K562 (cell line): ENCODE measurements at places on chromosomes 12 and 14. TPM values are rescaled to one million over a fixed set of nuclear protein-coding genes. Genes with fewer than 3 reads are reported as not detected.

DNA sequence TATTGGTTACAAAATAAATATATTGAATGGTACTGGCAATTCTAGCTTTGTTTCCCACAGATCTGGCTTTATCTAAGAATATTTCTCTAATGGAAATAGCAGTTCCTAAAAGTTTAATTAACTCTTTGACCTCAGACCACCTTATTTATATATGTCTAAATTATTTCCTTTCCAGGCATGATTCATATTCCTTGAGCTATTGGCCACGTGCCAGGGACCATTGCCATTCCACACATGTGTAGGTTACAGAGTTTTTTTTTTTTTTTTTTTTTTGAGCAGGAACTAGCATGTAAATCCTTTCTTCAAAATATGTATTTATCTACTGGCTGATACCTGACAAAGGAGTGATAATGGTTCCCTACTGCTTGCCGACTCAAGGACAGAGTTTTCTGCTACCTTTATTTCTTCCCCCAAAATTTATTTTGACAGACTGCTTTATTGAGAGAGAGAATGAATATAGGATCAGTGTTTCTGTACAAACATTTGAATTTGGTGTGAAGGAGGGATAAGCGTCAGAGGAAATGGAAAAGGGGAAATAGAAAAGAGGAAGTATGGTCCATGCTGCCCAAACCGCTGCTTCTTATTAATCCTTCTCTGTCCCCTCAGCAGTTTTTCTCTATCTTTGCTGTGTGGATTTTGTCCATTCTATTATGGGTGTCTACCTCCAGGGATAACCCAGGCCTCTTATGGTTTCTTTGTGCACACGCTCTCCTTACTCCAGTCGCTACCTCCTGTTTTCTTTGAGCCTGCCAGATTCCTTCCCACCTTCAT is 36.4 kb downstream of the PDE3A start:
- no peak for DNase-seq

- no peak for DNase-seq
Measured at GRCh38 chr14:36518586-36519430, 1.2 kb downstream of the NKX2-1 start.

The TAS2R46 gene
- 0.47 and 0.74 TPM in 2 replicates for total RNA-seq

DNA sequence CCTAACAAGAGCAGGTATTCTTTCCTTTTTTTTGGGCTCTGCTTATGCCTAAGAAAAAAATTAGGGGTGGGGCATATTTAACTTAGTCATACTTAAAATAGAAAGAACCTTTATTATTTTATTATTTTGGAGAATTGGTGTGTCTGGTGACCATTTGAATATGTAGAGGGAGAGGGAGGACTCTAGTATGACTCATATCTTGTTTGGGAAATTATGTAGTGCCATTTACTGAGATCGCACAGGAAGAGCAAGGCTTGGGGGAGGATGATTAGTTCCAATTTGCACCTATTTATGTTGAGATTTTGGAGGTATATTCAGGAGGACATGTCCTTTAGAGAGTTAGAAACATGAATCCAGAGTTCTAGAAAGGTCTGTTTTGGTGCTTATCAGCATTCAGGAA is 9.9 kb downstream of the ZNF410 start:
- no peak for DNase-seq

DNA sequence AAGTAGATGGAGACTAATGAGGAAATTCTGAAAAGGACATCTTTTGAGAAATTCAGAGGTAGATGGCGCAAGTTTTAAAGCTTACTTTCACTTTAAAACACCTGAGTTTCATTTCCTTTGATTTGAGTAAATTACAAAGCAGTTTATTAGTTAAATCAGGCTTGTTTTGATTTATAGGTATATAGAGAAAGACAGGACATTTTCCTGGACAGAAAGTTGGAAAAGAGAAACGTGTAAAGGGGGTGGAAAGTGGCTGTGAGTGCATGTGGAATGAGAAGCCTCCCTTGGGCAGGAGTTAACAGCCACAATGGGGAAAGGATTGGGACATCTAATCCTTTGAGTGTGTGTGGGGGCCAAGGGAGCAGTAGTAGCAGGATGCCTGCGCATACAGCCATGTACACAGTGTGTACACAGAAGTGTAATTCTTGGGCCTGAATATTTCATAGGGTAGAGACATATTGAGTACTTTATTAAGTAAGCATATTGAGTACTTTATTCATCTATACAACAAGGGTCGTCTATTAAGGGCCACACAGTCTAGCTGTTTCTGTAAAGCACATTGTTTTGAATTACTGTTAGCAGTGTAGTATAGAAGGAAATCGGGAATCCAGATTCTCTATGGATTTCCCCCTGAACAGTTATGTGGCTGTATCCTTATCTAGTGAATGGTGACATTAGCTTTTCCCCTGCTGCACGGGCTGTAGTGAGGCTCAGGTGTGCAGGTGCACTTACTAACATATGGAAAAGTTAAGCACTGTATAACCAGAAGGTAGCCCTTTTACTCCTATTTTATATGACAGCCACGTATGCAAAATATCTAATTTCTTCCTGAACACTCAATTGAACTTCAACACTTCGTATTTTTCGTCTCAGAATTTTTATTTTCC is 19.1 kb downstream of the MARK3 start:
- no peak for DNase-seq

- DNase-seq = no peak
Measured at GRCh38 chr14:88895116-88895515, 70.7 kb downstream of the TTC8 start.

DNA sequence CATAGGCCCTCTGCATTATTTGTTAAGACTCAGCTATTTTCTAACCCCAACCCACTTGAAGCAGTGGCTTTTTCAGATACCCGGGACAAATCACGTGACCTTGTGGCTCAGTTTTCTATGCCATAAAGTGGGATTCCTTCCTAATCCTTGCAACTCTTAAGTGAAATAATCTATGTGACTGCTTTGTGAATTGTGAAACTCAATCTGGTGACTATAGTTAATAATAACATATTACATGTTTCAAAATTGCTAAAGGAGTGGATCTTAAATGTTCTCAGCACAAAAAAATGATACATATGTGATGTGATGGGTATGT is 17.3 kb downstream of the EML1 start:
- no peak for DNase-seq

The GZMB gene
- total RNA-seq = 0.95 and 1.2 TPM in 2 replicates

- no peak for DNase-seq
Measured at GRCh38 chr14:51382506-51382905, 142.5 kb downstream of the TMX1 start.

The OVCH1 gene
- total RNA-seq = not detected in 2 replicates

GRCh38 chr14:51225751-51226150 is 14.3 kb upstream of the TMX1 start:
- no peak for DNase-seq

DNA sequence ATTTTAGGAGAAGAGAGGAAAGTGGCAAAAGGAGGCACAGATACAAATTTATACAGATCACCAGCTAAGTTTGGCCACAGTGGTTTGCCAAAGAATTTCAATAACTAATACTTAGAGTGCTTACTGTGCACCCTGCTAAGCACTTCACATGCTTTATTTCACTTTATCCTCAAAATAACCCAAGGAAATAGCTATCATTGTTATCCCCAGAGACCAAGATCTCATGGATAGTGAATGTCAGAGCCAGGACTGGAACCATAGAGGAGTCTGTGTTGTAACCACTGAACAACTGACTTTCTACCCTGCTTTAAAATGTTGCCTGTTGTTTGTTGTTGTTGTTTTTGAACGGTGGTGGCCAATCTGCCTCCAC is 1.3 kb upstream of the TCP11L2 start:
- DNase-seq = no peak

- no peak for DNase-seq
Measured at GRCh38 chr12:77357655-77358054, 292.3 kb upstream of the E2F7 start.

DNA sequence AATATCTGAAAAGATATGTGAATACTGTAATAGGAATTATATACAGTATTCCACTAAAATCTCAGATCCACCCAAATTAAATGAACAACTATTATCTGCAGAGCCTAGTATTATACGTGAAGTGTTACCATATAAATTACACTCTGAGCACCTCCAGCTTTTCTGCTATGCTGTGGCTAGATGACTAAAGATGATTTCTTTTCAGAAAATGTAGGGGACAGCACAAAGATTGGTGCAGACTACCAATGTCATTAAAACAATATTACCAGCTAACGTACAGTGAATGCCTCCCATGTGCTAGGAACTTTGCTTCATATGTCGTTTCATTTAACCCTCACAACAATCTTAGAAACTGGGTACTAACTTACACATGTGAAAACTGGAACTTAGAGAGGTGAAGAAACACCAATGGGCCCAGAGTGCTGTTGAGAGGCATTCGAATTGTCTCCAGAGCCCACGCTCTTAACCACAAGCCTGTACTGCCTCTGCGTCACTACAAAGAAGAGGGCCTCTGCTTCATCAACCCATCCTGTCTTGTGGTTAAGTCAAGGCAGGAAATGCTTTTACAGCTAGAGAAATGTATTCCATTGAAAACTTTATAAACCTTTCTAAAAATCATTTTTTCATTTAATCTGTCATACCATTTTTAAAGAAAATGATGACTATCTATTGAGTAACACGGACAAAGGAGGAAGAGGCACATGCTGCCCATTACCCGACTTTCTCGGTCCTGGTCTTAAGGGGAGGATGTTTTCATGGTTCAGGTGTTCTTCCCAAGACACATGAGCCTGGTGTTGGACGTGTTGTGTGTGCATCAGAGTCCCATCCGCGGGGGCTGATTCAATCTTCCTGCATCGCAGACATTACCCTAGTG is 1.3 kb downstream of the GPR65 start:
- no peak for DNase-seq

DNA sequence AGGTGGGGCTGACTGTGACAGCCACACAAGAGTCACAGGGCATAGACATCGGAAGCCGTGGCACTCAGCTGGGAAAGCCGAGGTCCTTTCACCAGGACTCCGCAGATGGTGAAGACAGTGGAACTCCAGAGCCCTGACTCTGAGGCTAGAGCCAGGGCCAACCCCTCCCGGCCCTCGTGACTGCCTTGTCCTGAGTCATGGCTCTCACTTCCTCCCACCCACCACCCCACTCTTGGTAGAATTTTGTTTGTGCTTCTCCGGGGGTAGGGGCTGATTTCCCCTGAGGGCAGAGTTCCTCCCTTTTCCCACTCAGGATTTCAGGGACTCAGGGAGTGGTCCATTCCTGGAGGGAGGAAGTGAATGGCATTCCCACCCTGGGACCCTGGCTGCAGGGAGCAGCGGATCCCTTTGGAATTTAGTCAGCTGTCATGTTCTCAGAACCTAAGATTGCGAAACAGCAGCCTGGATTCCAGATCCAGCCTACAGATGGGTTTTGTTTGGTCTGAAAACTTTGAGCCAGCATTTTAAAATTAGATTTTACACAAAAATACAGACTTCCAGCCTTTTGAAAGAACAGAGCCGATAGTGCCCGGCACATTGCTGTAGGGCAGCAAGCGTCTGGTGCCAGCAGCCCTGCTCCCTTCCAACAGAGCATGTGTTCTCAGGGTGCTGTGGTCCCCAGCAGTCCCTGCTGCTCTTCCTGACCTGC is 50.7 kb downstream of the TPCN1 start:
- peak; percentile 50 for DNase-seq

The KRT78 gene
- total RNA-seq = not detected in 2 replicates

The C12orf42 gene
- total RNA-seq = not detected in 2 replicates

The IL23A gene
- total RNA-seq = 9.6 and 12.5 TPM in 2 replicates

DNA sequence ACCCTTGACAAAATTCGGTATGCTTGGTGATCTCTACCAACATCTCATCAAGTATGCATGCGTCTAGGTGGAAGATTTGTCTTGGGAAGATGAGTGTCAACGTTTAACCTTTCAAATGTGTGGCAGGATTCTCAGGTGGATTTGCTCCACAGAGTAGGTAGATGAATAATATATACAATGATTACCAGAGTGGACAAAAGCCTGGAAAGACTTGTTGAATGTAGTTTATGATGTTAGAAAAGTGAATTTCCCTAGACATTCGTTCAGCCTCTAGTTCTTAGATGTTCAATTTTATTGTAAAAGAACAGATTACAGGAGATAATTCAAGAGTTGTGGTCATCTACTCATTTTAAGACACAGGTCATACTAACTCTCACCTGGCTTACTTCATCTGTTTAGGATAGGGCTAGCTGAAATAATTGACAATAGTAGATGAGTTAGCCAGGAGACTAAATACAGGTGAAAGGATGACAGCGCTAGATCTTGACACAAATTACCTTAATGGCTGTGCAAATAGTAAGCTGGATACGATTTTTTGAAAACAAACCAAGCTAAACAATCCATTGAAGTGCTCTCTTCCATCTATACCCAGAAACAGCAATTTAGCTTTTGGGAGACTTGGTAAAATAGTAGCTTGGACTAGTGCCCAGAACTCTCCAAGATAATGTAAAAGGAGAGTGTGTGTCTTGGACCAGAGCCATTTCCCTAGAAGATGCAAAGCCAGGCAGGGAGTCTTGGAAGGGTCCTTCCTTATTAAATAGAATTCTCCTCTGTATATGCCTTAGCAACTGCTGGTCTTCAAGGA is 168.0 kb downstream of the DACT1 start:
- no peak for DNase-seq

The EGLN3 gene
- total RNA-seq = 11.5 and 13.0 TPM in 2 replicates

DNA sequence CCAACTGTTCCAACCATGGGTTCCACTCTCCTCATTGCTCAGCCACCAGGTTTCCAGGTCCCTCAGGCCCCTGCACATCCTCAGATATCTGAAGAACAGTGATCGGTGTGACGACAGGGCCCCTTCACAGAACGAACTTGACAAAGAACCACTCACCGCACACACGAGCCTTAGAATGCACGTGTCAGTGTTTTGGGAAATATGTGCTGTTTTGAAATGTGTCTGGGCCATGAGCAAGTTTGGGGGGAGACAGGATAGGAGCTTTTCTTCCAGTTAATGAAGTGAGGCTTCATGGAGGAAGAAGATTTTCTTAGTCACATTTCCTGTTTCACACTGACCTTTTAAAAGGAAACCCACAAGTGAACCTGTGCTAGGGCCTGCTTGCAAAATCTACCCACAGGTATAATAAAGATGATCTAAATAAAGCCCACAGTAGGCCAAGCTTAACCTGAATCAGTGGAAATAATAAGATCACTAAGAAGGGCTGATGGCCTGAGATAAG is 58.6 kb downstream of the ZFP36L1 start:
- no peak for DNase-seq

The SLC10A1 gene
- not detected in 2 replicates for total RNA-seq

The EML5 gene
- 0.18 and 0.22 TPM in 2 replicates for total RNA-seq

DNA sequence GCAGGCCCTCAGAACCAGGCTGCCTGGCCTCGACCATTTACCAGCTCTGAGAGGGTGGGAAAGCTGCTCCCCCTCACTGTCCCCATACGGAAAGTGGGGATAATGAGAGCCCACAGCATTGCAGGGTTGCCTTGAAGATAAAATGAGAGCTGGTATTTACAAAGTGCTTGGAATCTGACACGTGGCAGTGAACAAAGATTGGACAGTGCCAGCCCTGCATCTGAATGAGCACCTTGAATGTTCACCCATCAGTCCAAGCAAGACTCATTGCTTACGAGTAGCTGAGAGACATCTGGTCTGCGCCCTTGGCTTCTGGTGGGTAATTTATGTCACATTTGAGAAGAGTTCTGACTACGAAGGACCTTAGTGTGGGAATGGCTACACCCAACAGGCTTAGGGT is 67.5 kb downstream of the CLMN start:
- DNase-seq = no peak
